Ammon's horn (tissue), 1 donor: ENCODE measurements at places on chromosomes 1 and 21.

DNA sequence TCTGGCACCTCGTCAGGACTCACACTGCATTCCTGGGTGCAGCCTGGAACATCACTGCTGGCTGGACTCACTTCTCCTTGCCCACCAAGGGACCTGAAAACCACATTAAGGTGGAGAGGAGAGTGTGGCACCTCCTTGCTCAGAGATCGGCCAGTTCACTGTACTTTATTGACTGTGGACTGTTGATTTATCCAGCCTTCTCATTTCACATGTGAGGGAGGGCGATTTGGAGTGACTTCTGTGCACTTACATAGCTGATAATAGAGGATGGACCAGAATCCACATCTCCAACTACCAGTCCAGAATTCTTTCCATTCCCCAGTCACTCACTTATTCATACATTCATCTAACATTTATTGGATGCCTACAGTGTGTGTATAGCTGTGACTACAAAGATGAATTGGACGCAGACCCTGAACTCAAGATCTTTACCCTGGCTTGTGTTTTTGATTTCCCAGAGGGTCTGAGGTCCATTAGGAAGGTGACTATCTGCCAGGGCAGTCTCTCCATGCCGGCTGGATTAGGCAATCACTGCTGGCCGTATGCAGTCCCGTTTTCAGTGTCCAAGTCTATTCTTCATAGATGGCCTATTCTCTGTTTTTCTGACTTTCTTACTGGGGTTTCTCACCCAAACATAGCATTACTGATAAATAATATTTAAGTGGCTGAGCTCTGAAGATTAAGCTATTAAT is 233.5 kb upstream of the SGIP1 start:
- no peak for DNase-seq

DNA sequence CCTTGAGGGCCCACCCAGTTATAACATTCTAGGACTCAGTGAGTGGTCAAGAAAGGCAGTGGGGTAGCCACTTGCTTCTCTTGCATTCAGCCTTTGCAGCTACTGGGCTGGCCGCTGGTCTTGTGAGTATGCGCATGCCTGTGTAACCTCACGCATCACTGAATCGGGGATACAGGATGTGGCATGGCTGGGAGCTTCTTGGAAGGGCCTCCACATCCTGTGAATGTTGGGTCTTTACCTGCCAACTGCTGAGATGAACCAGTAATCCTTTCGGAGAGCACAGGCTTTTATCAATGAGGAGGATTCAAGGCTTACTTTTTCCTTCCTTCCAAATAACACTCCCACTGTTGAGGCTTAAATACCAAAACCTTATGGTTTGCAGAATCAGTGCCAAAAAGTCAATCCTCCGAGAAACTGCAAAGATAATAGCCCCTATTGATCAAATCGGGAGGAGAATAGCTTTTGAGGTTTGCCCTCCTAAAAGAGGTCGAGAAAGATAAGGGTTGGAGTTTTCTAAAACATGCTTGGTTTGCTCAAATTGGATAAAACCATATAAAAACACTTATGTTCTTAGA is 198.9 kb upstream of the UBE2U start:
- no peak for DNase-seq

GRCh38 chr1:210907251-210907805 is 226.6 kb downstream of the KCNH1 start:
- no peak for DNase-seq

DNA sequence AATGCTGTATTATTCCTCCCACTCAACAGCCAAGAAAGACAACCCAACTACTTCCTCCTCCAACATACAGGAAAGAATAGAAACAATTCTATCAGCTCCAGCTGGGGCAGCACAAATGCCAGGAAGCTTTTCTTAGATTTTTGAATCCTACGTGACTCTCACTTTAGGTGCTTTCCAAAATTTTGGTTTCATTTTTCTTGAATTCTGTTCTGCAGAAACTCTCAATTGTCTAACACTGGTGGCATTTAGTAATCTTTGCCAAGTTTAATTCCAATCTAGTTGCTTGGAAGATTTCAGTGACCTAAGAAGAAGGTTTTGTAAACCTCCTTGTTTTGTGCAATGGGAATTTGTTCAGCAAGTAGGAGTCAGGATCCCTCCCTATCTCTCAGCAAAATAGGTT is 37.1 kb upstream of the DOCK7 start:
- no peak for DNase-seq

DNA sequence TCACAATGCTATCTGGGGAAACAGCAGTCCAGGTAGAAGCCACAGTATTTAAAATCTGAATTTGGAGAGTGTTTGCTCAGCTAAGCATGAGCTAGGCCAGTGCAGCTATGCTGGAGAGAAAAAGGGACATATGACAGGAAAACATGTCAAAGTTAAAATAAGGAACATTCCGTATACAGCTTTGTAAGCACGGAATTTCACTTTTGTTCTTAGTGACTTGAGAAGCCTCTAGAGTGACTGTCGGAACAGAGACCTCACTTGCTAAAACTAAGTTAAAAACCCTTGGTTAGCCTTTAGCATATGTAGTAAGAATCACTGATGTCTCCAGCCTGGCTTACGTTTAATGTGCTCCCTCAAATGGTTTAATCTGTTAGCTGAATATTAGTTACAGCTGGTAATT is 661.7 kb downstream of the KCNT2 start:
- DNase-seq, result no peak

- DNase-seq, result no peak
Observed at GRCh38 chr1:192159781-192160180, 1.5 kb downstream of the RGS18 start.

GRCh38 chr21:41405321-41405720 is 20.7 kb upstream of the MX1 start:
- DNase-seq, result no peak

DNA sequence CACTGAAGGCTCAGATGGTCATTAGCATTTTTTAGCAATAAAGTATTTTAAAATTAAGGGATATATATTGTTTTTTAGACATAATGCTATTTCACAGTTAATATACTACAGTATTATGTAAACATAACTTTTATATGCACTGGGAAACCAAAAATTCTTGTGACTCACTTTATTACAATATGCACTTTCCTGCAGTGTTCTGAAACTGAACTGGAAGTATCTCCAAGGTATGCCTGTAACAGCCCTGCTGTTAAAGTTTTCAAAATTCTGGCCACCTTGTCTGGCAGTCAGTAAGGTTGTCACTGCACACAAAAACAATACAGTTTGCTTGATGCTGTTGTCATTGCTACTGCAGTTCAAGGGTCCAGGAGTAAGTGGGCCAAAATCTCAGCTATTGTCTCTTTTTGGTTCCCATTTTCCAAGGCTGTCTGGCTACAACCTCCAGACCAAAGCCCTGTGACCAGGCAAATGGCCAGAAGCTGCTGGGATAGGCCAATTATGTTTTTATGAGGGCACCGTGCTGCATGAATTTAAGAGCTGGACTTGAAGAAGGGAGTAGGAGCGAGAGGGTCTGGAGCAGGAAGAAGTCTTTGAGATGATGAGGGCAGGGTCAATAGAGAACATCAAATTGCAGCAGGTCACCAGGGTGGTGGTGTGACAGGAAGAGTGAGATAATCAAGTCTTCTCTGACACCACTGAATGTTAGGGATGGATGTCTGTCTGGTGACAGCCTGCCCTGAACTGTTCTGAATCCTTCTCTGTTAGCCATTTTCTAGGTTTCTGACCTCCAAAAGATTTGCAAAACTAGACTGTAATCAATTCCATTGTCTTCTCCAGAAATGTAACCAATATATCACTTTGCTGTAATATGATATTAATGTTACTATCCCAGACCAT is 82.3 kb upstream of the CACHD1 start:
- peak; percentile 2 for DNase-seq

DNA sequence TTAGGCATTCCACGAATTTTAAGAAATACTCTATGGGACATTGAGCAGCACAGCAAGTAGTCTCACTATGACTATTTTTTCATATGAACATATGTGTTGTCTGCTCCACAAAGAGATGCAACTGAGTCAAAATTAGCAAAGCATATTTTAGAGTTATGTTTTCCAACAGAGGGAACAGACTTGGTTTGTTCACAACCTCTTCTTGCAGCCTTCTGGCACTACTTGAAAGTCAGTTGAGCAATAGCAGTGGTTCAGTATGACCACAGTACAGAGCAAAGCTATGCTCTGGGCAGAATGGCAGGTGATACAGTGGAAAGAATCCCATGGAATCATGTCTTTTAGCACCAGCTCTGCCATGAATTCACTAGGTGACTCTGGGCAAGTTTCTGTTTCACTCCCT is 5.2 kb downstream of the CCN1 start:
- DNase-seq, result no peak

GRCh38 chr1:204733869-204734596 is 48.5 kb upstream of the LRRN2 start:
- no peak for DNase-seq

GRCh38 chr1:112575154-112575804 is 43.7 kb downstream of the ST7L start:
- DNase-seq, result no peak

GRCh38 chr21:38561613-38562581 is 63.6 kb upstream of the ERG start:
- no peak for DNase-seq

DNA sequence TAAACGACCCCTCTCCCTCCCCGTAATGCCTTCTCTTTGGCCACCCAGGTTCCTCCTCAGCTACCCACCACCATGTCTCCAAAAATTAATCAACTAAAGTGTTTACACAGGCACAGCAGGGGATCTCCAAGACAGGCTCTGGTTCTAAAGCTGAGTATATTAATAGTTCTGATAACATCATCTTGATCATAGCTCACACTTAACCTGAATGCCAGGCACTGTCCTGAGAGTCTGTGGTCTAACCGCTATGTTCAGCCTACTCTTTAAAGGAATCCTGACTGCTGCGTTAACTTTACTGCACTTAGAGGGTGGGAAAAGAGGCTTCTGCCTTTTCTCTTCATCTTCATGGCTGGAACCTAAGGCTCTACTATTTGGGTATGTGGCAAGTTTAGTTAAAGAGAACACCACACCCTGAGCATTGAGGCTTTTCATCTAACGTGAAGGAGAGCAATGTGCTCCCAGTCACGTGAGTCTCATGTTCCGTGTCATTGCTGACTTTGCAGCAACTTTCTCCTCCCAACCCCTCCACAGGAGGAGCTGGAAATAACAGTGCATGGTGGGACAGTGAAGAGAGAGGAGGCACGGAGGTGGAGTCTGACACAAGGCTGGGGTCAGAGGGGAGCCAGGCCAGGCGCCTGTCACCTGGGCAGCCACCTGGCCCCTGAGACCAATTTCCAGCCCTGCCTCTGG is 86.4 kb downstream of the FAM78B start:
- no peak for DNase-seq

- DNase-seq, result no peak
Observed at GRCh38 chr1:183517401-183517800, 45.1 kb downstream of the SMG7 start.

GRCh38 chr21:28445141-28445830 is 547.4 kb downstream of the LTN1 start:
- DNase-seq, result no peak

GRCh38 chr1:185719021-185719420 is 15.2 kb upstream of the HMCN1 start:
- no peak for DNase-seq

DNA sequence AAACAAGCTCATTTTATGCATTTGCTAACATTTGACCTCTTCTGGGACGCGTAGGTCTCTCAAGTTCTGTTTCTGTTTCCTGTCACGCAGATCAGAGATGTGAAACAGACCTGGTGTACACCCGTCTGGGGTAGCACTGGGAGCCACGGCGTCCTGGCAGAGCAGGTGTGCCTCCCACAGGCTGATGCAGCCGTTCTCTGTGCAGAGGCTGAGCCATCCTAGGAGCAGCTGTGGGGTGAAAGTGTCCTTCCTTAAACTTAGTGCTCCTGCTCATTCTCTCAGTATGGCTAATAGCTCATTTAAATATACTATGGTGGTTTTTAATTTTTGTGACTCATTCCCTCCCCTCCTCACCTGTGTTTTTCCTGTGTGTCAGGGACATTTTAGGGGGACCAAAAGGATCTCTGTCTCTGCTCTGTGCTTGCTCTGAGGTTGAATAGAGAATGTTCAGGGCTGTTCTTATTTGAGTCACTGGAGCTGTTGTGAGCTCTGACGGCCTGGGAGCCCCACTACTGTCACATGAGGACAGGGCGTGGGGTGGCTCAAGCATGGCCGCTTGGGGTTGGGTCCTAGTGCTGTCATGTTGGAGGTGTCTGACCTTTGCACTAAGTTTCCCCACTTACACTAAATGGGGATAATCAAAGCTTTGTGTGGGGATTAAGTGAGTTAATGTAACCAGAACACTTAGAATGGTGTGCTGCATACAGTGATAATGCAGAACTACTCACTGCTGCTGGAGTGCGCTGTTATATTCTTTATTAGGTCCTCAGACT is 43.0 kb downstream of the GALNT2 start:
- no peak for DNase-seq

DNA sequence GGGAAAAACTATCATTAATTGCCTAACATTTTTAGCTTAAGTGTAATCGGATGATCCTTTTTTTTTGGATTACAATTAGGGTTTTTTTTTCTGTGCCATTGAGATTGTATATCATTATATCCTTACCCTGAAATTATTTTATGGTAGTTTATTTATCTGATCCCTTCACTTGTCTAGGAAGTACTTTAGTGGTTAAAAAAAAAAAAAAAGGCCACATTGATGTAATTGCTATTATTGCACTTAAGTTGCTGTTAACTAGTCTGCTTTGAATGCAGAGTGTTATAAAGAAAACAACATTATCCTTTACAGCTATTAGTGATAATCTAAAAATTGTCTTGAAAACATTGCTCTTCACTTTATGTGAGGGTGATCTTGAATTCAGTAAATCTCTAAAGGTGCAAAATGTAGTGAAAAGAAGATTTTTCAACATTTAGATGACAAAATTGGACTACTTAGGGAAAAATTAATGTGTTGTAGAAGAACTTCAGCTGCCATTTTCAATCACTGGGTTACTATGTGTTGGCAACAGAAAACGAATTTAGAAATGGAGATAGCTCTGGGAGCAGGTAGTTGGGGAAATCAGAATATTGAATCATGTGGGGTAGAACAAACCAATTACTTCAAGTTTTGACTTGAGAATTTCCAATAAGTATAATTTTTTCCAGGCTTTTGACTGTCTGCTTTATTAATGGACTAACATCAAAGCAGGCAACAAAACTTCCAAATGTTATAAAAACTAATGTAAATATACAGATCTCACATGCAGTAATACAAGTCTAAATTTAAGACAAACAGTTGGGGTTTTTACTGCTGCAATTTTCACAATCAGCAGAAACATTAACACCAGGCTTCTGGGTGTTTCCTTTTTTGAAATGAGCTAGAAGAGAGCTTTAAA is 5.0 kb downstream of the ADGRL2 start:
- no peak for DNase-seq

- DNase-seq, result no peak
Observed at GRCh38 chr1:9251501-9251900, 16.9 kb downstream of the H6PD start.
